ENCODE measurements at places on chromosomes 2 and 18.

- DNase-seq, result no peak
Observed at GRCh38 chr18:9941103-9941502, 27.3 kb downstream of the VAPA start.

DNA sequence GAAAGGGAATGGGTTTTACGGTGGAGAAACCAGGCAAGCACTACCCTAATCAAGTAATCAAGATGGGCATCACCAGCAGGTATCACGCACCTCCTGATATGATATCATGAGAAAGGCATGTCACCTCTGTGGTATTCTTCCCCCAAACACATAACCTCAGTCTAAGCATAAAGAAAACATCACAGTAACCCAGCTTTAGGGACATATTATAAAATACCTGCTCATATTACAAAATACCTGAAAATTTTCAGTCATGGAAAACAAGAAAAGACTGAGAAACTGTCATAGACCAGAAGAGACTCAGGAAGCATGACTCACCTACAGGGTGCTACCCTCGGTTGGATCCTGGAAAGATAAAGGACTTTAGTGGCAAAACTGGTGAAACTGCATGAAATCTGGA, 30.5 kb downstream of the GCKR start:
- DNase-seq, result no peak

DNA sequence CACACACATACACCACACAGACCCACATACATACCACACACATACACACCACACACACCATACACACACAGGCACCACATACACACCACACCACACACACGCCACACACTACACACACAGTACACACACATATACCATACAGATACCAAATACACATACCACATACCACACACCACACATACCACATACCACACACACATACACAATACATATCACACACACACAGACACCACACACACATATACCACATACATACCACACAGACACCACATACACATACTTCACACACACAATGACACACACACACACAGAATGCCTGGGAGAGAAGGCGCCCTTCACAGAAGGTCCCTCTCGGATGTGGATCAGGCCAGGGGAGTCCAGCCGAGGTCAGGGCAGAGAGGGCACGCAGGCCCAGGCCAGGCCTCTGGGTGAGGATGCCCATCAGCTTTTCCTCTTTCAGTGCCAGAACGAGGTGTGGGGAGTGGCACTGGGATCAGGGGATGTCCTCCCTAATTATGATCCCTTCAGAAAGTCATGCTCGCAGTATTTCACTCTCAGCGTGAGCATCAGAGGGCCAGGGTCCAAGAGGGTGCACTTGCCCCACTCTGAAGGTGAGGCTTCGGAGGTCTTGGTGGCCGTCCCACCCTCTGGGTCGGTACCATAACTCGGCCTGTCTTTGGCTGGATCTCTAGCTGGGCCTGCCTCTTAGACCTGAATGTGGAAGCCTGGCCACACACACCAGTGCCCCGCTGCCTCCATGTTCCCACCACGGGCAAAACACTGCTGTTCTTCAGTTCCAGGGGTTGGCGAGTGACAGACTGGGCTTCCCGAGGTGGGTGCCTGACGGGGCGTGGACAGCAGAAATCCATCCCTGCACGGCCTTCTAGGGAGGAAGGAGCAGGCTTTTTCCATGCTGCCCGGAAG, 70.6 kb upstream of the ODC1 start:
- no peak for DNase-seq

- DNase-seq, result no peak
Observed at GRCh38 chr2:76391678-76392077, 681.0 kb upstream of the GCFC2 start.

DNA sequence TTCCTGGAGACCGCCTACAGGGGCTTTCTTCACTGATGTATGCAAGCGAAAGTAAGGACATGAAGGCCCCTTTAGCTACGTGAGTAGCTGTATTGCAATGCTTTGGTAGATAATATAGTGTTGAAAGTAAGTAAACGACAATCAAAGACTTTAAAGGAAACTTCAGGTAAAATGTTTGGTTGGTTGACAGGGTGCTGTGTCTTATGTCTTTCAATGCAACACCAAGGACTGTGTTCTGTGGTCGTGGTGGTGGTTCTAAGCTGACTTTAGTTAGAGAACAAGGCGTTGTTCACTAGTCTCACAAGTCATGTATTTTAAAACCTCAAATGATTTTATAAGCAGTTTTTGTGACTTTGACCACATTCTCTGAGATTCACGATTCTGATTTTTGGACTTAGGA, 58.0 kb upstream of the CABYR start:
- DNase-seq, result peak; percentile 3

DNA sequence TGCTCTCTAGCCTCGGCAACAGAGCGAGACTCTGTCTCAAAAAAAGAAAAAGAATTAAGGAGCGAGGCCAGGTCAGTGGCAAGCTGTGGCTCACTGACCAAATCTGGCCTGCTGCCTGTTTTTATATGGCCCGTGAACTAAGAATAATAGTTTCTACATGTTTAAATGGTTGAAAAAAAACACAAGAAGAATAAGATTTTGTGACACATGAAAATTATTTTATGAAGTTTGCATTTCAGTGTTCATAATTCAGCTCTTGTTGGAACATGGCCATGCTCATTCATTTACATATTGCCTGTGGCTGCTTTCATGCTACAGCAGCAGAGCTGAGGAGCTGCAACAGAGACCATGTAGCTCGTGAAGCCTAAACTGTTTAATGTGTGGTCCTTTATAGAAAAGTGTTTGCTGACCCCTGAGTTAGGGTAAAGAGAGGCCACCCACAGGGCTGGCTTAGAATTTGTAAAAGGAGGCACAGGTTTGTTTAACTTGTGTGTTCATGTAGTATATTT, 59.5 kb downstream of the MFSD6 start:
- DNase-seq, result no peak

GRCh38 chr2:191650896-191651773, 26.8 kb upstream of the NABP1 start:
- no peak for DNase-seq

All from immature natural killer cell (primary cell).